ENCODE measurements at places on chromosomes 12 and 14. TPM values are rescaled to one million over a fixed set of nuclear protein-coding genes. Genes with fewer than 3 reads are reported as not detected.

FOS gene
- 33.9 TPM for total RNA-seq

DNA sequence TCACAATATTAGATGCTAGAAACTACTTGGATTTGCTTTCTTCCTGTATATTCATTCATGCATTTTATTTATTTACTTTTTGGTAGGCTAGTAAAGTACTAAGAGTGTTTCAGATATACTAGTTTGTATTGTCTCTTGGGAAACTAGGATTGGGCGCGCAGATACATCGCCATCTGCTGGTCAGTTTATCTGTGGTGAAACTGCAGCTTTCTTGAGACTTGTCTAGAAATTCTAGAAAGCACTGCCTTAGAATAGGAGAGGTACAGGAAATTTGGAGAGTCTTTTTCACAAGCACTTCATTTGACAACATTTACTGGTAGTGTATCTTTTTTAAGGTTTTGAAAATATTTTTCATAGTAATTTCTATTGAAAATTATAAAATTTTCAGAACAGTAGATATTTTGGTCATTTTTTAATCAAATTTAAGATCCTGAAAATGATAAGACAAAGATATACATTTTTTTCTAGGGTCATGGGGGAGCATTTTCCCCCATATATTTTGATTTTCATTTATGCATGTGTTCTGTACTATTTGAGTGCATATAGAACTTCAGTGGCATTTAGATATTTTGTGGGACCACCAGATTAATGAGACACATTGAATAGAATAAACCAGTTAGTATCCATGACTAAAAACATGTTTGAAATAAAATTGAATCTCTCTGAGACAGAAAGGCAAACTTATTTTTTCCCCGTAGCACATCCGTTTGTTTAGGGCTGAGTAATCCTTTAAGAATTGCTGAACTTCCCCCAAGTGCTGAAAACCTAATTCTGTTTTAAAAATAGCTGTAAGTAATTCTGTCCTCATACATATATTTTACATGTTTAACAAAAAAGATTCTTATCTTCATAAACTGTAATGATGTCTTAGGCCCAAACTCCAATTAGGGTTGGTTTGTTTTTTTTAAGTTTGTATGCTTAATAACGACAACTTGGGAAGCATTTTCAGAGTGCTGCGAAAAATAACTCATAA lies 44.5 kb downstream of the SLC38A6 start:
- DNase-seq: peak; percentile 44

- peak; percentile 50 for DNase-seq
Measured at GRCh38 chr14:88411039-88411438, 25.6 kb downstream of the SPATA7 start.

DNA sequence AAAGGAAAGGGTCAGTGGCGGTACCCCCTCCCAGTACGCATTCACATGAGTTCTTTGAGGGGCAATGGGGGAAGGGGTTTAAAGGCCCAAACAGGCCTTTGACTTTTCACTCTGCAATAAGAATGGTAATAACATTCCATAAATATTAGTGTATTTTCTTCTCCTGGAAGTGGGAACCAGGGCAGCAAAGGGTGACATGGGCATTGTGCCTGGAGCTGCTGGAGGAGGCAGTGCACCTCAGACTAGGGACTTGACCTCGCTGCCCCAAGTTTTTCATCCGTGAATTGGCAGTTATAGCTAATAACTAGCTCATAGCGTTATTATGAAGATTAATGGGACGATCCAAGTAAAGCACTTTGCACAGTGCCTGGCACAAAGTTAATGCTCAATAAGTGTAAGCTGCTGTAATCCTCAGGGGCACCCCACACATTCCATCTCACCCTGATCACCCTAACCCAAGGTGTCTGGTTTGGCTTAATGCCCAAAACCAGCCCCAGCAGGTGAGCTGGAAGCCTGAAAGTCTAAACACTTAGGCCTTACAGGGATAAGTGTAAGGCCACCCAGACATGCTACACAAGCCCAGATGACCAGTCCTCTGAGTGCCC lies 2.8 kb upstream of the KCNH3 start:
- DNase-seq: peak; percentile 14

SLCO1B1 gene
- 0.09 TPM for total RNA-seq

- DNase-seq: no peak
Measured at GRCh38 chr12:102063069-102063468, 1.3 kb upstream of the WASHC3 start.

DNA sequence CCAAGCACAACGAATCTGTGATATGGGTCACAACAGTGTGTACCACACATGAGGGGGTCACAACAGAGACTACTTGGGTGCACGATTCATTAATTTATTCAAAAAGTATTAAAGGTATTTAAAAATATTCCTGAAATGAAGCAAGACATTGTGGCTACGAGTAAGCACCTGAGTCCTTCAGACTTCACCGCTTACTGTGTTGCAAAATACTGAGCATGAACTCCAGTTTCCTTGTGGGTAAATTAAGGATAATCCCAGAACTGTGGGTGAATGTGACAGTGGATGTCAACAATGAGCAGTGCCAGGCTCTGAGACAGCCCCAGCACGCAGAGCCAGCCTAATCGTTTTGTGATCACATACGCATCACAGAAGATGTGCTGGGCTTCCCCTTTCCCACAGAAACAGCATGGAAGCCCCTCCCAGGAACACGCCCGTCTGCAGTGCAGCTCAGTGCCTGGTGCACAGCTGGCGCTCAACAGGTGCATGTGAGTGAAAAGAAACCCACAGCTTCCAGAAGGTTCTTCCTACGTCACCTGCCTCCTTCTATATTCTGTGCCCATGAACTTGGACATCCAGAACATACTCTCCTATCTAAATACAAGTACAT lies 29.1 kb downstream of the CDC42BPB start:
- no peak for DNase-seq

- DNase-seq: no peak
Measured at GRCh38 chr14:52711666-52712065, 4.7 kb downstream of the PSMC6 start.

DNA sequence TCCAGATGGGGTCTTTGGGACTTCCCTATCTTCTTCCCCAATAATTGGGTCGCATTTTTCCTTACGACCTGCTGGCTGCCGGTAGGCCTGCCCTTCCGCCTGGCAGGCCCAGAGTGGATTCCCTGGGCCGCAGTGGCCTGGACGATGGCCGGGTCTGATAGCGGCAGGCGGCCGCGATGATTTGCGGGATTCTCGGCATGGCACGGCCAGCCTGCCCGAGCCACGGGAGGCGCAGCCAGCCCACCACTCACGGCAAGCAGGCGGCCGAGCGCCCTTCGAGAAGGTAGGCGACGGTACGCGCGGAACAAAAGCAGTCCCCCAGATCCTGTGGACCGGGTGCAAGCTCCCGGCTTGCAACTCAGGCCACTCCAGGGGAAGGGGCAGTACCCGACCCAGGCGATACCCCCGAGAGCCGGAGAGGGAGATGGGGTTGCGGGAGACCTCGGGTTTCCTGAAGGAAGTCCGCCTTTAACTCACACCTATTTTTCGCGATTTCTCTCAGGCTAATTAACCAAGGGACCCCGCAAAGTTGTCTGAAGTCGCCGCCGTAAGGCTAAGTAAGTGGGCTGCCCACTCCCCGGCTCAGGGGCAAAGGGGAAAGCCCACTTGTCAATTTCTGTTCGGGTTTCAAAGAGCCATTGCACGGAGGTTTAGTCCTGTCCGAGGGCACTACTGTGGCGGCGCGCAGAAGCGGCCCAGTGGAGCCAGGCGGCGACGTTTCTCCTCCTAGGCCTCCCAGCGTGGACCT lies 1.4 kb upstream of the GSC start:
- no peak for DNase-seq

C1QL4 gene
- 1.9 TPM for total RNA-seq

GRCh38 chr14:72366619-72367018 lies 434.4 kb downstream of the RGS6 start:
- DNase-seq: no peak

DNA sequence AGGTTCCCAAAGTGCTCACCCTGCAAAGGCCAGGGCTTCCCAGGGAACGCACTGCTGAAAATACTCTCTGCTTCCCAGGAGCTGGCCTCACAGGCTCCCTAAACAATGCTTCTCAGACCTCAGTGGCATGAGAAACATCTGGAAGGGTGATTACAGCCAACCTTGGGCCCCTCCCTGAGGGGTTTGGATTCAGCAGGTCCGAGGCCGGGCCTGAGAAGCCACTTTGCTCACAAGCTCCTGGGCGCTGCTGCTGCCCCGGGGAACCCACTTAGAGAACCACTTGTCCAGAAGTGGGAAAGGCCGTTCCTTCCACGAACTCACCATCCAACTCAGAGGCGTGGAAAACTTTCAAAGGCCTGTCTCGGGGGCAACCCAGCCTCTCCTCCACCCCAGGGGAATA lies 130.5 kb downstream of the PIWIL1 start:
- DNase-seq: no peak

DNA sequence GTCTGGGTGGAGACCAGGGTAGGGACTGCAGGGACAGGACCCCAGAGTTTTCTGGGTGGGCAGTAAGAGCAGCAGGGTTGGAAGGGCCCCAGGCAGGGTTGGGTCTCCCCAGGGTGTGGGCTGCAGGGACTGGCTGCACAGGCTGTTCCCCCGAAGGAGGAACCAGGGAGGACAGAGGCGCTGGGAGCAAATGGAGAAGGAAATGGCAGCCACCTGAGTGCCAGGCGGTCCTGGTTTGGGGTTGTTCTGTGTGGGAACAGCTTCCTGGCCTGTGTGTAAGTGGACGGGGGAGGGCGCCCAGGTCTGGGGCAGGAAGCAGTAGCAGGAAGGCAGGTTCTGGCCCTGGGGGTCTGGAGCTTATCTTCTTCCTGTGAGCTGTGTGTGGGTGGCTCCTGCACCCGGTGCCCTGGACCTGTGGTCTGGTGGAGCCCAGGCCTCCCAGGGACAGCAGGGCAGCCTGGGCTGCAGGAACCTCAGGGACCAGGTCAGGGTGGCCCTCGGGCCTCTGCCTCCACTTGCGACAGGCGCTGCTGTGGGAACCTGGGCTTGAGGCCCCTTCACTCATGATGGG lies 372.8 kb downstream of the TMEM121 start:
- no peak for DNase-seq

GPR65 gene
- total RNA-seq: not detected

GRCh38 chr12:131095826-131096680 lies 142.3 kb downstream of the ADGRD1 start:
- peak; percentile 19 for DNase-seq

- DNase-seq: no peak
Measured at GRCh38 chr14:101098641-101099040, 195.1 kb upstream of the RTL1 start.

GRCh38 chr12:9118158-9118557 lies 2.4 kb upstream of the A2M start:
- DNase-seq: no peak

EGLN3 gene
- 19.8 TPM for total RNA-seq

DNA sequence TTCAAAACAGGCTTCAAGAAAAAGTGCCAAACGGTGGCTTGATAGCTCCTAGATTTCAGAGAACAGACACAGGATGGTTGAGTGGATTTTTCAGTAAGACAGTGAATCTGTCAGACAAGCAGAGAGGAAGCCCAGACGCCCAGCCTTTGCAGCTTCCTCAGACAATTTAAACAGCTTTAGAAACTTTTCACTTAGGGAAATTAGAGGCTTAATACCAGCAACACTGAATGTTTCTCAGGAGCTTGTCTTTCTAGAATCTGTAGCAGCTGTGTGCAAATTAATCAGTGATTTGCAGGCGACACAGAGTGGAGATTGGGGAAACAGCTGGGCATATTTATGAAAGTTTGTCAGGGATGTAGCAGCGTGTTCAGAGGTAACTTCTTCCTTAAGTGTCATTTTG lies 362.1 kb downstream of the GALC start:
- DNase-seq: no peak

GRCh38 chr14:104333646-104334423 lies 195.4 kb downstream of the KIF26A start:
- DNase-seq: no peak

DNA sequence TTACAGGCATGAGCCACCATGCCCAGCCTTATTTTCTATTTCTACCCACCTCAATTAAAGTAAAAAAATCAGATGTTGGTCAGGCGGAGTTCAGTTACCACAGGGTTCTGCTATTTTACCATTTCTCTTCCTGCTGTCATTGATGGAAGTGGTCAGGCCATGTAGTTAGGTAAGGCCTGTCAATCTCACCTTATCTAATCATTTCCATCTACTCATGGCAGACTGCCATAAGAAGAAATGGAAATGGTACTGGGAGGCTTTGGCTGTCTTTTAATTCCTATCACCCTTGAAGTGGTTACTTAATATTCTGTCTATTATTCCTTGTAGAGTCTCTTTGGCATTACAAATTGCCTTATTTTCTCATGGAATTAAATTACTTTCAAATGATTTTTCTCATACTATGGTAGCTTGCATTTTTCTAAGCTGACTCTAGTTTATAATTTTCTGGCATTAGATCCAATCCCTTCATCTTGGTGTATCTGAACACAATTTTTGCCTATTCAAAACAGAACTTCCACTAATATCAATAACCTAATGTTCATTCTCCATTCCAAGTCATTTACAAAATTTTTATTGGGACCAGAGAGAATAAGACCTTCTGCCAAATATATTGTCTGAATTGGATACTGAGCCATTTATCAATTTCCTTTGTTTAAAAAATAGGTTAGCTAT lies 198.7 kb downstream of the DACT1 start:
- no peak for DNase-seq

KRT5 gene
- not detected for total RNA-seq

KRT71 gene
- total RNA-seq: not detected

GRCh38 chr14:36086629-36087395 lies 89.7 kb downstream of the PTCSC3 start:
- DNase-seq: no peak

DNA sequence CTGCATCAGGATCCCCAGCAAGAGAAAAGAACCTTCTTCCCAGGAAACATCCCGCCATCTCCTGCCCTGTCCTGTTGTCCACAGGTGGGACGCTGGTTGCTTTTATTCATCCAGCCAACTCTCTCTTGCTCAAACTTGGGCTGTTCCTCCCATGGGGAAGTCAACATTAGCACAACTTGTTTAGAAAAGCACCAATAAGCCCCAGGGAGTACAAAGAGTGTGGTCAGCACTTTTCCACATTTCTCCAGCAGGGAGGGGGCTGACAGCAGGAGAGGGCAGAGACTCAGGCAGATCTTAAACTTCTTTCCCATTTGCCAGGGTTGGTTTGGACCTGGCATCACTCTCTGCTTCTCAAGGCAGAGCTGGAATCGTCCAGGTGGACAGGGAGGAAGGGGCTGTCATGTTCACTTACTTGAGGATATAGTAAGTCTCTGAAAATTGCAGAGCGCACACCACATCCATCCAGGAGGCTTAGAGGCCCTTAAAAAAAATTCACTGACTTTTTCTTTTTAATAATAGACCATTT lies 74.9 kb downstream of the RBM19 start:
- no peak for DNase-seq

DNA sequence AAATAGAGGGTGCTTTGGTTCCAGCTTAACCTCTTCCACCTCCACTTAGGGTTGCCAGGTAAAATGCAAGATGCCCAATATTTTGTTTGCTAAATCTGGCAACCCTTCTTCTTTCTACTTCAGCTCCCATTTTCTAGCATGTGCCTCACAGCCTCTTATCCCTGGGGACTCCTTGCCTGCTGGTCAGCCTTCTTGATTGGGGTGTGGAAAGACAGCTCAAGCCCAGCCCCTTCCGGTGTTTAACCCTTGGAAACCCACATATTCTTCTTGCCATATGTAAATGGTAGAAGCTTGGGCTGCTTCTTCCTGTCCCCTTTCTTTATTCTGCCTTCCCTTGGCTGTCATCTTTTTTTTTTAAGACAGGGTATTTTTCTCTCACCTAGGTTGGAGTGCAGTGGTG lies 5.7 kb downstream of the SPIC start:
- DNase-seq: no peak

HNF1A gene
- total RNA-seq: not detected

KRT74 gene
- not detected for total RNA-seq

GRCh38 chr12:11580125-11580751 lies 69.2 kb upstream of the ETV6 start:
- DNase-seq: no peak

- DNase-seq: peak; percentile 51
Measured at GRCh38 chr12:989751-990660, 1.0 kb upstream of the ERC1 start.

Data from H9 (cell line).